ENCODE measurements at places on chromosomes 13 and 19.

DNA sequence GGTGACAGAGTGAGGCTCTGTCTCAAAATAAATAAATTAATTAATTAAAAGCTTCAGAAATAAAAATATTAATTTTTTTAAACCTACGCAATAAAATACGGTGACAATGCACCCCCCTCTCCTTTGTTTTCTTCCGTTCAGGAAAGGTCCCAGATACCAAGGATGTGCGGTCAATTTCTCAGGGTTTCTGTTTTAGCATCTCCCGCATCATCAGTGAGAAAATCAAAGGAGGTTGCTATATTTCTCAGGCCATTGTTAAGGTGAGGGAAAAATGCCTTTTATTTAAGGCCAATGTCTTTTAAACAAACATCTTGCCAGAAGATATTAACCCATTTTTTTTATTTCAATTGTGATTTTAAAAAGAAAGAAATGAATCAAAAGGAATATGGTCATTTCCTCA is 111.7 kb downstream of the INSR start:
- DNase-seq = no peak

GRCh38 chr13:113639616-113640262 is 18.3 kb downstream of the ATP4B start:
- no peak for DNase-seq

GRCh38 chr19:45922281-45922680 is 7.7 kb upstream of the NANOS2 start:
- DNase-seq = no peak

DNA sequence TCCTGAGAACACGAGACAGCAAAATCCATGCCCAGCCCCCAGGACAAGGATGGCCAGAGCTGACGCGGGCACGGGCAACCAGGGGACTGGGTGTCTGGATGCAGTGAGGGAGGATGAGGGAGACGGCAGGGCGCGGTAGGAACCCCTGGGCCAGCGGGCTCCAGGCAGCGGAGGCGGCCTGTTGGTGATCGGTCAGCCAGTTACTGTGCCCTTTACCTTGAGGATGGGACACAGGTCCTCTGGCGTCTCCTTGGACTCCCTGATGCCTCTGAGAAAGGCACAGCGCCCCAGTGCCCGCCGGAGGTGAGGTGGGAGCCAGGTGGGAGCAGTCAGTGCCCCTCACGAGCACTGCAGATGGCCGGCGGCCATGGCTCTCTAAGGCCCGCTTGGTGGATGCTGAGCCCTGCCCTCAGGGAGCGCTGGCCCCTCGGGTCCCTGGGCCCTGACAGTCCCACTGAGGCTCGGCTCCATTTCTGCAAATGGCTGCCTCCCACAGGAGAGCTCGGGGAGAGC is 31.2 kb downstream of the C13orf46 start:
- DNase-seq = no peak

DNA sequence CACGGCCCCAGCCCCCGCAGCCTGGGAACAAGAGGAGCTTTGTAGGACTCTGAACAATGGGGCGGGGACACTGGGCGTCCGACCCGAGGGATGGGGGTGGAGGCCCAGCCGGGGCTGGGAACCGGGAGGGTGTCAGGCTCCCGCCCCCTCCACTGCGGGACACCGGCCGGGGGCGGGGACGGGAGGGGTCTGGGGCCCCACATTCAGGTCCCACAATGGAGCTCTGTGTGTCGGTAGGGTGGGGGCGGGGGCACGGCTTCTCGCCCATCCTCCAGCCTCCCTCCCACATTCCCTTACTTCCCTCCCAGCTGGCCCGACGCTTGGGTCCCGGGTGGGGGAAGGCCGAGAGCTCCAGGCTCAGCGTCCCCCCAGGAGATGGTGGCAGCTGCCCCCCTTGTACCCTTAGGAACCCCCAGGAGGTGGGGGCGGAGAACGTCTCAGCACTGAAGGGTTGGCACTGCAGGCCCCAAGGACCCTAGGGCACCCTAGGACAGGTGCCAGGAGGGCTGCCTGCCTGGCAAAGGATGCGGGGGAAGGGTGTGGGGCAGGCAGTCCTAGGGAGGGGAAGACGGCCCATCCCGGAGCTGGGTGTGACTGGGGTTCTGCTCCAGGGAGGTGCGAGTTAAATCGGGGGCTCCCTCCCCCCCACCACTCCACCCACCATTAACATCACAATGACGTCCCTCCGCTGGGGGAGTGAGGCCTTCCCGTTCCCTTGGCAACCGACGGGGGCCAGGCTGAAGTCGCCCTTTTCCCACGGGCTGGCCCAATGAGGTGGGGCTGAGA is 5.3 kb downstream of the TTYH1 start:
- no peak for DNase-seq

DNA sequence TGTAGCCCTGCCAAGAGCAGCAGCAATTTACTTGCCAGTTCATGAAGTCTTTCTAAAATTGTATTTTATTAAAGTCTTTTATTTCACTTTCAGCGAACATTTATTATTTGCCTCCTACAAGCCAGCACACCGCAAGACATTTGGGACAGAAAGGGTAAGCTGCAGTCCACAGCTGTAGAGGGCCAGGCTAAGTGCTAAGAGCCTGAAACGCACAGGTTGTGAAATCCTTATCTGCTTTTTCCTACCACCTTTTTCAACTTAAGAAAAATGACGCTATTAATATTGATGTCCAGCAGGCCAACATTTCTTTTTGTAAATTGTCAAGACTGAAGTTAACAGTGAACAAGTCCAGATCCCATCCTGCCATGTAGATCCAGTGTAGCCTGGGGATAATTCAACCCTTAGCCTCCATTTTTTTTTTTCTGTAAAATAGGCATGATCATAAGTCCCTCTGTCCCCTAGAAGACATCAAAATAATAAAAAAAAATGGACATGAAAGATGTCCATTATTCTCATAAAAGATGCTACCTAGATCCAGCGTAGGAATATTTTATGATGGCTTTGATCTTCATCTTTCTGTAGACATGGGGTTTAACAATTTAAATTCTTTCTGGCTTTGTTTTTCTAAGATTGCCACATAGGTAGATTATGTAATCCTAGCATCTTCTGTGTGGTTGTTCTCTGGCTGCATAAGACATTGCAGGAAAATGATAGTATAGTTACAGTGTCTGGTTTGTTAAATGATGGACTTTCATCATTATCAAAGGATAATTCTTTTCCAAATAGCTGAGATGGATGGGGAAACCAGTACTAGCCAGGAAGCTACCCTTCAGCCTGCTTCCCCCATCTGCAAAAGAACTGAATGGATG is 128.4 kb downstream of the SHISA2 start:
- DNase-seq = no peak

- DNase-seq = no peak
Measured at GRCh38 chr19:5224480-5224879, 116.1 kb downstream of the PTPRS start.

- DNase-seq = no peak
Measured at GRCh38 chr13:114142640-114143490, 10.4 kb upstream of the RASA3 start.

DNA sequence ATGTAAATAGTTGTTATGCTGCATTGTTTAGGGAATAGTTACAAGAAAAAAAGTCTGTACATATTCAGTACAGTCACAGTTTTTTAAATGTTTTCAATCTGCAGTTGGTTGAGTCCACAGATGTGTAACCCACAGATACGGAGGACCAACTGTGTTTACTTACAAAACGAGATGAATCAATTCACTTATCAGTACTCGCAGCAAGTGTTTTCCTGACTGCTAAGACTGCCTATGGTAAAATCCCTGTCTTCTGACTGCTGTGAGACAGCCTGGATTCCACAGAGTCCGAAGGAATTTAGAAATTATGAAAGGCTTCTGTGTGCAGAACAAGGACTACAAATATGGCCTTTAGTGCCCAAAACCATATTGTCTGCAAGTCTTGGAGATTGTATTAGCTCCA is 45.7 kb upstream of the C1QTNF9 start:
- no peak for DNase-seq

DNA sequence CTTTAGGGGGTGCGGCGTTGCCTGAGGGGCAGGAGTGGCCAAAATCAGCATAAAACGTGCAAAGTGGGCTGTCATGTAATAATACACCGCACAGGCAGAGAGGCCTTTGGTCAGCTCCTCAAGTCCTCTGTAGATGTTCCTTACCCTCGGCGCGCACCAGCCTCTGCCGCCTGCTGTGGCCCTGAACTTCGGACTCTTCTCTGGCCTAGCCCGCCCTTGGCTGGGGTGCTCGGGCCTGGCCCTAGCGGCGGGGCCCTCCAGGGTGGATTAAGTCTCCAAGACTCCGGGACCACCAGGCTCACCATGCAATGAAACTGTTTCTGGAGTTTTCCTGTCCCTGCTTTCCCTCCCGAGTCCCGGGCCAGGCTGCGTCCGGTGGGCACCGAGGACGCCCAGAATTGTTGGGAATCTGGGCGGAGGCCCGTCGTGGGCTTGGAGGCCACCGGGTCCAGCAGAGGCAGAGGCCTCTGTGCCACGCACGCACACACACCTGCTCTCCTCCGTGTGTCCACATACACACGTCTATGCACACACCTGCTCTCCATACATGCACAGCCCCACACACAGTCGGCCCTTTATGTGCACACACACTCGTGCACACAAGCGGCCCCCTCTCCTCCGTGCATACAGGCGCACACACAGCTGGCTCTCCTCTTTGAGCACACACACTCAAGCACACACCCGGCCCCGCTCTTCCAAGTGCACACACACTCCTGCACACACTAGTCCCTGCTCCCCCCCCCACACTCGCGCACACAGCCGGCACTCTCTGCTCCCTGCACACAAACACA is 1.5 kb upstream of the TFDP1 start:
- DNase-seq = no peak

DNA sequence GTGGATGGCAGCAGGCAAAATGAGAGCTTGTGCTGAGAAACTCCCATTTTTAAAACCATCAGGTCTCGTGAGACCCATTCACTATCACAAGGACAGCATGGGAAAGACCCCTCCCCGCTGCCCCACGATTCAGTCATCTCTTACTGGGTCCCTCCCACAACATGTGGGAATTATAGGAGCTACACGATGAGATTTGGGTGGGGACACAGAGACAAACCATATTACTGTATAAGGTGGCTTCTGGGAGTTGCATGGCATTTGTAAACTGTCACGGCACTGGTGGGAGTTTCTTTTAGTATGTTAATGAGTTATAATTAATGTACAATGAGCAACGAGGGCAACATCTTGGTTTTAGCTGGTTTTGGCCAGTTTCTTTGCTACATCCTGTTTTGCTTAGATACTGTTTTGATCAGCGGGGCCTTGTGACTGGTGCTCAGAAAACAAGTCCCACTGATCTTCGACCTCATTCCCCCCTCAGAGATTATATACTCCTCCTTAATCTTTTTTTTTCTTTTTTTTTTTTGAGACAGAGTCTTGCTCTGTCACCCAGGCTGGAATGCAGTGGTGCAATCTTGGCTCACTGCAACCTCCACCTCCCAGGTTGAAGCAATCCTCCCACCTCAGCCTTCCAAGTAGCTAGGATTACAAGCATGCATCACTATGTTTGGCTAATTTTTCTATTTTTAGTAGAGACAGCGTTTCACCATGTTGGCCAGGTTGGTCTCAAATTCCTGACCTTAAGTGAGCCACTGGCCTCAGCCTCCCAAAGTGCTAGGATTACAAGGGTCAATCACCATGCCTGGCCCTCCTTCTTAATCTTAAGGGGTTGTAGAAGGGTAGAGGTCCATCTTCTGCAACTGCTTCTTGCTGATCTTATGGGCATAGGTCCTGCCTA is 21.3 kb upstream of the ZNF599 start:
- no peak for DNase-seq

DNA sequence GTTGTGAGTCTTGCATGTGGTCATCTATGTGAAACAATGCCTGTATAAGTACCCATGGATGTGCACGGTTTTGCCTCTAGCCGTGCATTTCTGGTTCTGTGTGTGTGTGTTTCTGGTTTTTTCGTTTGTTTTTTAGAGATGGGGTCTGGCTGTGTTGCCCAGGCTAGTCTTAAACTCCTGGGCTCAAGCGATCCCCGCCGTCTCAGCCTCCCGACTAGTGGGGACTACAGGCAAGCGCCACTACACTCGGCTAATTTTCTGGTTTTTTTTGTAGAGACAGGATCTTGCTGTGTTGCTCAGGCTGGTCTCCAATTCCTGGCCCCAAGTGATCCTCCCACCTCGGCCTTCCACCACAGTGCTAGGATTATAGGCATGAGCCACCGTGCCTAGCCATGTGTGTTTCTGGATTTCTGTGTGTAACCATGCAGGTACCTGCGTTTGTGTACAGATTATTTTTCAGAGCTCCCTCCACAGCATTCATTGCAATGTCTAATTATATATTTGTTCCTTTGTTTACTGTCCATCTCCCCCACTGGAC is 15.9 kb upstream of the FOSB start:
- no peak for DNase-seq

DNA sequence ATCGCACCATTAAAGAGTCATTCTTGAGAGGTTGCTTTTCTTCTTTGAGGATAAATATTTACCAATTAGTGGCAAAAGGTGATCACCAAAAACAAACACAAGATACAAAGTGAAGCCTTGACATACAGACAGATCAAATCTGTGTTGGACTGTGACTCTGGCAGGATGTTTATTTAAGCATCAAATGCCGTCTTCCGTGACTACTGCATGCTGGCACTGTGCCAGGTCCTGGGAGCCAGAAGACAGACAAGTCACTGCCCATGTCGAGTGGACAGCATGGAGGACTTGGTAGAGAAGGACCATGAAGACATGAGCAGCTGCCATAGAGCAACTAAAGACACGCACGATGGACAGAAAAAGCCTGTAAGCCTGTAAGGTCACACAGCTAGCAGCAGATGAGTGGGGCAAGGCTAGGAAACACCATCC is 92.8 kb upstream of the FARP1 start:
- no peak for DNase-seq

GRCh38 chr19:55540619-55541018 is 3.7 kb upstream of the SBK2 start:
- DNase-seq = no peak

Measured in stimulated activated CD4-positive, alpha-beta T cell treated with anti-CD3 and anti-CD28 coated beads, TNF-alpha, amount 100 ng/mL, for 24 hours (primary cell).